NCI-H2227 treated with DMSO at 0.1 percent for 48 hours (cell line): ENCODE measurements at places on chromosomes 5 and 9.

DNA sequence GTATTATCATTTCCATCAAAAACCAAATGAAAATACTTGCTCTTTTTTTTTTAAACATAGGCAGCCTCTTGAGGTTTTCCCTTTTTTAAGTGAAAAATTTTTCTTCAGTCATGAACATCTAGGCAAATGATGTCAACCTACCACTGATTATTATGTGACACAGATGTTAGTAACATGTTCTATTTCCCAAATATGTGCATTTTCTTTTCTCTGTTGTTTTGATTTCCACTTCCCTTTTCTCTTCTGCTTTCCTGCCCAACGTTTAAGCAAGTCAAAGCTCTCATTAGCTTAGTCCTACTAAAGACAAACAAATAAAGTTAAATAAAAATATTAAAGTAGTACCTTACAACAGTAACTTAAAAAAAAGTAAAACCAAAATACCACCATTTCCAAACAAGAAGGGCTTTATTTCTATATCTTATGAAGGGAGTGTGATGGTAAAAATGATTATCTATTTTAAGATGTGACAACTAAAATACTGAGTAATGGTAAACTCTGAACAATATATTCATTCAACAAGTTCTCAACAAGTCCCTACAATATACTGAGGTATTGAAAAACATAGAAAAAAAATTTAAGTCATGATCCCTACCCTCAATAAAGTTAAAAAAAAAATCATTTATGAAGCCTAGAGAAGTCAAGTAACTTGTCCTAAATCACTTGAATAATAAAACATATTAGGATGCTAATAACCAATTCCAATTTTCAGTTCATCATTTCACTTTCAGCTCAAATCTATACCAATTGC, 9.4 kb downstream of the SLC38A9 start:
- no peak for DNase-seq

GRCh38 chr5:8340739-8341344, 471.9 kb downstream of the MTRR start:
- no peak for DNase-seq

DNA sequence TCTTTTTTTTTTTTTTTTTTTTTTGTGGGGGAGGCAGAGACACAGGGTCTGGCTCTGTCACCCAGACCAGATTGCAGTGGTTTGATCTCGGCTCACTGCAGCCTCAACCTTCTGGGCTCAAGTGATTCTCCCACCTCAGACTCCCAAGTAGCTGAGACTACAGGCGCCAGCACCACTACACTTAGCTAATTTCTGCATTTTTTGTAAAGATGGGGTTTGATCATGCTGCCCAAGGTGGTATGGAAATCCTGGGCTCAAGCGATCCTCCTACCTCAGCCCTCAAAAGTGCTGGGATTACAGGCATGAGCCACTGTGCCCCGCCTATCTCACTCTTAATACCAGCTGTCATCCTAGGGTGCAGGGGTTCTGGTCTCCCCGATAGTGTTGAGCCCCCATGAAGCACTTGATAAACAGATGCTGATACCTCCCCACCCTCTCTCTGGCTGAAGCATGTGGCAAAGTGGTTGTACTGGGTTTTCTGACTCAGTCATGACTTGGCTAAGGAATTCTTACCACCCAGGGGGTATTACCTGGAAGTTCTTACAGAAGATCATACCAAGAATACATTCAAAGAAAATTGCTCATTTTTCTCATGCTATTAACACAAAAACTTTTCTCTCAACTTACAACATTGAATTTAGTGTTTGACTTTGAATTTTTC, 110.2 kb upstream of the DAPK1 start:
- DNase-seq: no peak

- no peak for DNase-seq
These were observed 373.0 kb upstream of the MEF2C start for GRCh38 chr5:89255845-89256463.

GRCh38 chr5:983238-983524, 25.4 kb upstream of the NKD2 start:
- no peak for DNase-seq

- DNase-seq: no peak
These were observed 95.1 kb downstream of the SH3TC2 start for GRCh38 chr5:148967783-148968182.

DNA sequence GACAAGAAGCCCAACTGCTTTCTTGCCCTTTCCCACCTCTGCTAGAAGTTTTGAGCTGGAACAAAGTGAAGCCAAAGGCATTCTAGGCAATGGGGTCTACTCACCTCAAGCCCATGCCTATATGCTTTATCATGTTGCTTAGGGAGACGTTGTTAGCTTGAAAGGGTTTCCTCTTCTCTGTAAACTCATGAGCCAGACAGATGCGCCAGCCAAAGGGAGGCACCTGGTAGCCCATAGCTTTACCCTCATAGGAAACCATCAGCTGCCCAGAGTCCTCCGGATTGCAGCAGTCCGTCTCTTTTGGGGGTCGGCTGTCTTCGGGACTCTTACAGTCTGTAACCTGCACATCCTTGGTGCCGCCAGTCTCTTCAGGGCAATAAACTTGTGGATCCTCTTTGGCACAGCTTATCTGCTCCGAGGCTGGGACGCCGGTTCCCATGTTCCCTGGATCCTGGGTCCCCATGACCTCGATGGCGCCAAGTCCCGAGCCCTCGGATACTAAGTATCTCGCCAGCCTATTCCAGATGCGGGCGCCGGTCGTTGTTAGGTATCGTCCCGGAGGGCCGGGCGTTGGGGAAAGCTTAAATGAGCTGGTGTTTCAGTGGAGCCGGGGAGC, 678 bp downstream of the GBA2 start:
- DNase-seq: no peak

GRCh38 chr9:3415906-3416305, 109.9 kb downstream of the RFX3 start:
- no peak for DNase-seq

DNA sequence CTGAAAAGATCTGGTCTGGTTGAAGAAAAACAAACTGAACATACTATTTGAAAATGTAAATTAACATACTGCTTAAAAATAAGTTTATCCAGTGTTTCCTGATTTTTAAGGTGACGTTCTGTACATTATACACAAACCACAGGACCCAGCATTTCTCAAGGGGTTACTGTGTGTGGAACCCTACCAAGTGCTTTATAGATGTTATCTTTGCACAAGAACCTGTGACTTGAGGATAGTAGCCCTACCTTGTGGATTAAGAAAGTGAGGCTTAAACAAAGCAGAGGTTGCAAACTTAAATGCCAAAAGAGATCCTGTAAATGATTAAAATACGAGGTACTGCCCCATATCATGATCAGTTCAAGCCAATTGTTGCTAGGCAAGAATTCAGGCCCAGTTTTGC, 4.7 kb downstream of the KLF9 start:
- DNase-seq: no peak

DNA sequence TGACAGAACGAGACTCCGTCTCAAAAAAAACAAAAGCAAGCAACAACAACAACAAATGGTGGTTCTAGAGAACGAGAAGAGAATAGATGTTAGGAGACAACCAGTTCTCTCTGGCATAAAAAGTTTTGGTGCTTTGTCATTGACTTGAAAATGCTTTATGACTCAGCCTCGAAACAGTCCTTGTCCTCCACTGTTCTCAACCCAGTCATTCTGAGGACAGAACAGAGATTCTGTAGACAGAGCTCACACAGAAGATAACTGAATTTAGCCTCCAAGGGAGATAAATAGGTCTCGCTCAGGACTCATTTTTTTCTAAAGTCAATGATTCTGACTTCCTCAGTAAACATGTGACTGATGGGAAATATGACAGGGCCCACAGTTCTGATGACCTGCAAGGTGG, 76.0 kb upstream of the FSTL4 start:
- no peak for DNase-seq

- DNase-seq: no peak
These were observed 18.1 kb upstream of the COL5A1 start for GRCh38 chr9:134623258-134624066.

DNA sequence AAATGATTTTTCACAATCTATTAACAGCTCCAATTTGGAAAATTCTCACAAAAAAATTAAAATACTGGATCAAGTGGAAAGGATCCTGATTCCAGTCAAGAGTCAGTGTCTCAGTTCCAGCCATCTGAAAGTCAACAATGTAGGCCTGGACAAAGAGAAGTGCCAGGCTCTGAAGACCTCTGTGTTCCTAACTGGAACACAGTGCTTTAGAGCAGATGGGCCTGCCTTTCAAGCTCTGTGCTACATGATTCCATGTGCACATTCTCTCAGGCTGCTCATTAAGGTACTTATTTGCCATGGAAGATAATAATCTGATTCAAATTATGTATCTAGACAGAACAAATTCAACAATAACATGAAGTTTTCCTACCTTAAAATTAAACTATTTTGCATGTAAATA, 30.2 kb upstream of the ALDH1A1 start:
- DNase-seq: no peak

DNA sequence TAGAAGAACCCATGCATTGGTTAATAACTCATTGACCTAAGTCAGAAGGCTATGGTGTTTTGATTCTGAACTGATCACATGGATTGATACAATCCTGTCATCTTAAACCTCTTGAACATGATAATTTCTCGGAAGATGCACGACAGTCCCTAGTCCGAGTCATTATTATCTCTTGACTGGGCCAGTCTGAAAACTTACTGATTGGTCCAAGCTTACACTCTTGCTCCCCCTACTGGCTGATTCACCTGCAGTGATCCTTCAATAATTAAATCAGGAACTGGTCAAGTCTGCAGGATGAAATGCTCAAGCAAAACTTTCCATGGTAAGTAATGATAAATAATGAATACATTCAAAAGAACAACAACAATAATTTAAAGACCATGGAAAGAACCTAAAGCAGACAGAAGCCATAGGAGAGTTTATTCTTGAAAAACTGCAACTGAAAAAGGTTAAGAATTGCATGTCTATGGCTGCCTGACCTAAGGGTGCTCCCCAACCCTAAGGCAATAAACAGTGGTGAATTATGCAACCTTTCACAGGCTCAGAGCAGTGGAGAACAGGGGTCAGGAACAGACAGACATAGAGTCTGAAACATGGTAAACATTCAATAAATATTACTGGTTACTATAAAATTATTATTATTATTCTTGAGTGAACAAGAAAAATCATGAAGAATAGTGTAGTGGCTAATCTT, 79.3 kb downstream of the BRINP1 start:
- no peak for DNase-seq
